ENCODE measurements at places on chromosomes 5 and 9. TPM values are rescaled to one million over a fixed set of nuclear protein-coding genes. Genes with fewer than 3 reads are reported as not detected.

IL4 gene
- not detected for total RNA-seq

CHSY3 gene
- 0.17 TPM for total RNA-seq

PCDHGA7 gene
- 1.1 TPM for total RNA-seq

PTGDS gene
- not detected for total RNA-seq

CDKN2B gene
- total RNA-seq = not detected

SUSD1 gene
- total RNA-seq = 14.8 TPM

ADAMTS19 gene
- total RNA-seq = not detected

UGT3A1 gene
- total RNA-seq = not detected

IL9 gene
- not detected for total RNA-seq

ACOT12 gene
- not detected for total RNA-seq

CDH18 gene
- not detected for total RNA-seq

SLCO6A1 gene
- not detected for total RNA-seq

PLPP7 gene
- total RNA-seq = not detected

KLHL9 gene
- 17.2 TPM for total RNA-seq

SPINK13 gene
- 0.27 TPM for total RNA-seq

IFNB1 gene
- not detected for total RNA-seq

SCGB3A1 gene
- total RNA-seq = not detected

ITGA1 gene
- 1.1 TPM for total RNA-seq

PCDHB3 gene
- total RNA-seq = not detected

NKD2 gene
- 22.6 TPM for total RNA-seq

FANCG gene
- 54.5 TPM for total RNA-seq

TLX3 gene
- not detected for total RNA-seq

OBP2B gene
- not detected for total RNA-seq

CYLC2 gene
- total RNA-seq = not detected

ATG10 gene
- 8.0 TPM for total RNA-seq

NMUR2 gene
- 0.09 TPM for total RNA-seq

NRG2 gene
- total RNA-seq = 2.0 TPM

CD274 gene
- 1.4 TPM for total RNA-seq

POLR3G gene
- total RNA-seq = 16.5 TPM

PCDHB4 gene
- not detected for total RNA-seq

AHRR gene
- total RNA-seq = 3.8 TPM

HTR1A gene
- not detected for total RNA-seq

DAPK1 gene
- total RNA-seq = 20.1 TPM

DAB2IP gene
- total RNA-seq = 15.3 TPM

IPO11 gene
- 17.7 TPM for total RNA-seq

FBP2 gene
- total RNA-seq = not detected

ZFP37 gene
- 1.4 TPM for total RNA-seq
